H4 (cell line): ENCODE measurements at places on chromosomes 4 and X. TPM values are rescaled to one million over a fixed set of nuclear protein-coding genes. Genes with fewer than 3 reads are reported as not detected.

The PRR32 gene
- not detected in 2 replicates for total RNA-seq

The TAF1 gene
- total RNA-seq = 9.2 and 10.9 TPM in 2 replicates

The NHSL2 gene
- under 0.01 and 0.06 TPM in 2 replicates for total RNA-seq

DNA sequence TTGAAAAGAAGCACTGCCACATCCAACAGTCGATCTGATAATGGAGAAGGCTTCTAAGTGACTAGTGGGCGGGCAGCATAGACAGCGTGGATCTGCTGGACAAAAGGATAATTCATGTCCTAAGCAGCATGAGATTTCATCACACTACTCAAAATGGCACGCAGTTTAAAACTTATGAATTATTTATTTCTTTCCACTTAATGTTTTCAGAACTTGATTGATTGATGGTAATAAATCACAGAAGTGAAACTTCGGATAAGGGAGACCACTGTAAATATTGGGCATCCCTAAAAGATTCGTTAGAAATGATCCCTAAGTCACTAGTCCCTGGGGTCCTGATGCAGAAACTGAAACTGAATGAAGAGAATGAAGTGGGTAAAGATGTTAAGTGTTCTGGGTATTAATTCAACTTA, 93.0 kb upstream of the ANK2 start:
- DNase-seq = no peak

The LDB2 gene
- total RNA-seq = 16.8 and 21.6 TPM in 2 replicates

GRCh38 chrX:41946235-41946634, 22.9 kb upstream of the CASK start:
- DNase-seq = no peak

The FAM47A gene
- not detected in 2 replicates for total RNA-seq
